NCI-H510A (cell line): ENCODE measurements at places on chromosomes 5 and 9.

DNA sequence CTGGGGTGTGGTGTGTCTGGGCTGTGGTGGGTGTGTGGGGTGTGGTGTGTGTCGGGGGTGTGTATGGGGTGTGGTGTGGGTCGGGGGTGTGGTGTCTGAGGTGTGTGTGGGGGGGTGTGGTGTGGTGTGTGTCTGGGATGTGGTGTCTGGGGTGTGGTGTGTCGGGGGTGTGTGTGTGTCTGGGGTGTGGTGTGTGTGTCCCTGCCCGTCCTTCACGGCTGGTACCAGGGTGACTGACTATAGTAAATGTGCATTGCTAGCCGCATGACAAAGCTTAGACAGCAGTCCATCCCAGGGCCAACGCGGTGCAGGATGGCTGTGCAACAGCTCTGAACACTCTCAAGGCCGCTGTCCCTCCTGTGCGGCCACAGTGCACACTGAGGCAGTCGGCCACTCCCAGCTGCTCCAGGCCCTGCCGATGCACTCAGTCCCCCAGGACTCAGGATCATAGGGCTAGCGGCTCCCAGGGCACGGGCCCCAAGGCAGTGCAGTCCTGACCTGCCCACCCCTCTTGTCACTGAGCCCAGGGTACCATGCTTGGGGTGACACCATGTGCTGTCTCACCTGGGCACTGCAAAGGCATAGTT lies 54.0 kb downstream of the SECISBP2 start:
- no peak for DNase-seq

GRCh38 chr5:156598964-156599363 lies 251.1 kb upstream of the PPP1R2B start:
- no peak for DNase-seq

DNA sequence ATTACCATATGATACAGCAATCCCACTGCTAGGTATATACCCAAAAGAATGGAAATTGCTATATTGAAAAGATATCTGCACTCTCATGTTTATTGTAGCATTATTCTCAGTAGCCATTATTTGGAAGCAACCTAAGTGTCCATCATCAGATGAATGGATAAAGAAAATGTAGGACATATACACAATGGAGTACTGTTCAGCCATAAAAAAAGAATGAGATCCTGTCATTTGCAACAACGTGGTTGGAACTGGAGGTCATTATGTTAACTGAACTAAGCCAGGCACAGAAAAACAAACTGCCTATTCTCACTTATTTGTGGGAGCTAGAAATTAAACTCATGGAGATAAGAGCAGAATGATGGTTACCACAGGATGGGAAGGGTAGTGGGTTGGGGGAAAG lies 63.1 kb upstream of the TTC23L start:
- DNase-seq = no peak

DNA sequence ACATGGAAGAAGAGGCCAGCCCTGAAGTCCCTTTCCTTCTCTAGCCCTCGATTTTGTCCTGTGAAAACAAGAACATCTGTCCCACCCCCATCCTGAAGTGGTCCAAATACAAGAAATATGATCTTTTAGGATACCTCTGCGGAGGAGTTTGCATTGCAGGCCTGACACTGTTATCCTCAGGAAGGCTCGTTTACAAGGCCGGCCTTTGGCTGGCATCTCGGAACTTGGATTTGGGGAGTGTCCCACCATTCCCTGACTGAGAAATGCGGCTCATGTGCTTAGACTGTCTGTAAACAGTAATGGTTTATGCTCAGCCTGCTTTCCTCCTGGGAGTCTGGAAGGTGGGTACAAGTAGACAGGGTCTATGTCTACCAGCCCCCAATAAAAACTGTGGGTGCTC lies 26.4 kb downstream of the WHRN start:
- DNase-seq = no peak

DNA sequence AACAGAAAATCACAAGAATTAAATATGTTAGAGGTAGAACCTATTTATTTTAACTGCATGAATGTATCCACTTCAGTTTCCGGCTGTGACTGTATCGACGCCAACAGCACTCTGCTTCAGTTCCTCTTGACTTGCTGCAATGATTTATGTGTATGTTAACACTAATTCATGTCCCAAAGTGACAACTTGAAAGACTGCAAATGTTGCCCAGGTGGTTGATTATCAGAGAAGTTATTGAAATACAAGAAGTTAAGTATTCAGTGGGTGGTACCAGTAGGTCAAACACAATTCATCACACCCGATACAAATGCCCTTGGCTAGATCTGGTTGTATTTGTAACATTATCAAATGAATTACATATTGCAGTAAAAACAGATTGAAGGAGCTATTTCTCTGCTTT lies 622.7 kb upstream of the CDH18 start:
- DNase-seq = peak; percentile 76

DNA sequence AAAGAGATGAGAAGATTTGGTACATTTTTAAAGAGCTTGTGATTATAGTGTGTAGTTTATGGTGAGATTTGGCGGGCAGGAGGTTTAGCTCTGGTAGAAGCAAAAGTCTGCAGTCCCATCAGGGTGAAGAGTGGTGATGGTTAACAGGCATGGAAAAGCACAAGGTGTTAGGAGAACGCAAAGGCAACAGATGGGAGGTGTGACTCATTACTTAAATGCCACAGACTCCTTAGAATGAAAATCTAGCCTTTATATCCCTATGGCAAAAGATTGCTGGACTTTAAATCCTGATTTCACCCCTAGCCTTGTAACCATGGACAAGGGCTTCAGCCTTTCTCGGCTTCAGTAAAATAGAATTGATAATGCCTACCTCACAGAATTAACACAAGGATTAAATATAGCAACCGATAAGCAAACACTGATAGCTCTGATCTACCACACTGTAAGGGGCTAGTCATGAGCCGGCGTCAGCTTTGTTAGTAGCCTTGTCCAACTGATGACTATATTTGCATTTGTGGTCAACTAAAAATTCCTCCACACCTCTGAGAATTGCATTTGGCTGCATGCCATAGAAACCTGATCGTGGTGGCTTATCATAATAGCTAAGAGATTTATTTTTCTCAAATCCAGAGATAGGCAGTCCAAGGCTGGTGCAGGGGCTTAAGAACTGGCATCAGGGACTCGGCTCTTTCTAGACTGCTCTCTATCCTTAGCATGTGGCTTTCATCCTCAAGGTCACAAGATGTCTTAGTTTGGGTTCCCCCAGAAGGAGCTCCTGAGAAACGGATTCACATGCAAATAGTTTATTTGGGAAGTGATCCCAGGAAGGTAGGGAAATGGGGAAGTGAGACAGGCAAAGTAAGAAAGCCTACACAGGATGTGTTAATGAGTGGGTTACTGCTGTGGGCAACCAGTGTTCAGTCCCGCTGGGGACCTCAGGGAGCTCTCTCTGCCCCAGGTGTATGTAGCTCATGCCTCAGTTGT lies 19.6 kb downstream of the MFAP3 start:
- no peak for DNase-seq
